ENCODE measurements at places on chromosomes 12 and 14. TPM values are rescaled to one million over a fixed set of nuclear protein-coding genes. Genes with fewer than 3 reads are reported as not detected.

The PITPNM2 gene
- 13.9 TPM for total RNA-seq

The CPNE8 gene
- total RNA-seq: 0.91 TPM

The ARF6 gene
- 61.6 TPM for total RNA-seq

The CACNA1C gene
- 4.3 TPM for total RNA-seq

The ACSS3 gene
- 10.1 TPM for total RNA-seq

The TMEM233 gene
- total RNA-seq: not detected

The SLC17A8 gene
- not detected for total RNA-seq

The SLC38A6 gene
- total RNA-seq: 16.5 TPM

The SLC25A47 gene
- total RNA-seq: 0.48 TPM

The GPR65 gene
- not detected for total RNA-seq

The FAIM2 gene
- total RNA-seq: 3.5 TPM

Data from epithelial cell of alveolus of lung (primary cell).